ENCODE measurements at places on chromosomes 7 and 10.

DNA sequence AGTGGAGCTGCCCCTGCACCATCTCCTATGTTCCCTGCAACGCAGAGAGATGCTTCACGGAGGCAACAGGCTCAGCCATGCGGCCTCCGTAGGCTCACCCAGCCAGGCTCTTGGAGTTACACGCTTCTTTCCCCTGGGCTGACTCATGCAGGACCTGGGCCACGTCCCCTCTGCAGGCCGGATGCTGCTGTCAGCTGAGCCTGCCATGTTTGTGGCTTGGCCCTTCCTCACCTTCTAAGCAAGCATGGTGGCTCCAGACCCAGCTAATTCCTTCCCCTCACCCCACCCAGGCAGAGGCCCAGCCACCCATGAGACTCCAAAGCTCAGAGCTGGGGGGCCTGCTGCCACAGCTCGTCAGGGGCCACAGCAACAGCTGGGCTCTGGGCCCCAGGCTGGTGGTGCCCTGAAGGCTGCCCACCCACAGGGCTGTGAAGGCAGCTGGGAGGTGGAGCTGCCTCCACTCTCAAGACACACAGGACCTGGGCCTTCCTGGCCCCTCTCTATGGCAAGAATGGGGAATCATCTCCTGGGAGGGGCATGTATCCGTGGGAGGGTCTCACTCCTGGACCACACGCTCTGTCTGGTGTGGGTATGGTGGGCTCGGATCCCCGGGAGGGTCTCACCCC lies 219.6 kb downstream of the ELFN1 start:
- no peak for DNase-seq

- DNase-seq = no peak
These were observed 31.8 kb downstream of the TES start for GRCh38 chr7:116242178-116242577.

DNA sequence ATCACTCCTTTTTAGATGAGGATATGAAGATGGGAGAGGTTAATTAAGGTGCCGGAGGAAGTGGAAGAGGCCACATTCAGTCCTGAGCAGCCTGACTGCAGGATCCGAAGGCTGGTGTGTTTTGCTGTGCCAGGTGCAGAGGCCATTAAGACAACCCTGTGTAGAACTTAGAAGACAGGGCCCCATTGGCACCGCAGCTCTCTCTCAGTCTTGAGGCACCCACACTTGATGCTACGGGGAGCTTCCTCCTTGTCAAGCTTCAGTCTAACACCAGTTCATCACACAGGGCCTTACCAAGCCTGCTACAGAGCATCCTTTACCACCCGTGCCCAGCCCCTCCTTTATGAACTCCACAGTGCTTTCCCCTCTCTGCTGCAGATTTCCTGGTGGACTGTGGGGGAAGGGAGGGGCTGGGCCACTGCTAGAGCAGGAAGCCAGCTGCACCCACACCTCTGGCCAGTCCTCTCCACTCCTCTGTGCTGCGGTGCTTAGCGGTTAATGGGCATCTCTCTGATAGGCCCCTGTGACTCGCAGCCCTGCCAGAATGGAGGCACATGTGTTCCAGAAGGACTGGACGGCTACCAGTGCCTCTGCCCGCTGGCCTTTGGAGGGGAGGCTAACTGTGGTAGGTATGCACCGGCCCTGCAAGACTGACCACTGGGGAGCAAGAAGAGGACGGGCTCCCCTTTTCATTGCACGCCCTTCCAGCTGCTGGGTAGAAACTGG lies 45.5 kb downstream of the VWA2 start:
- peak; percentile 31 for DNase-seq

DNA sequence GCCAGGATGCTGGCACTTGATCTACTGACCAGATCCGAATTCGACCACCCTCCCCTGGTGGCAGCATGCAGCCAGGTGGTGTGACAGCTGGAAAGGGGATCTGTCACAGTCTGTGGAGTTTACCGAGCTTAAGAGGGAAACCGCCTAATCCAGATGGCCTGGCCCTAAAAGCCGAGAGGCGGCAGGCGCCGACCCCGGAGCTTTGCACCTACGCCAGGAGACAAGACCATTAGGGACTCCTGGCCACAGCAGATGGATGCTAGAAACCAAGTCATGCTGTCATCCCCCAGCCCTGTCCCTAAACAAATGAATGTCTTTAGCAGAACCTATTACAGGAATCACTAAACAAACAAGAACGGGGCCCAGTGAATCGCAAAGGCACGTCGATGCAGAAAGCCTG lies 27.7 kb downstream of the RCC1L start:
- DNase-seq = no peak

DNA sequence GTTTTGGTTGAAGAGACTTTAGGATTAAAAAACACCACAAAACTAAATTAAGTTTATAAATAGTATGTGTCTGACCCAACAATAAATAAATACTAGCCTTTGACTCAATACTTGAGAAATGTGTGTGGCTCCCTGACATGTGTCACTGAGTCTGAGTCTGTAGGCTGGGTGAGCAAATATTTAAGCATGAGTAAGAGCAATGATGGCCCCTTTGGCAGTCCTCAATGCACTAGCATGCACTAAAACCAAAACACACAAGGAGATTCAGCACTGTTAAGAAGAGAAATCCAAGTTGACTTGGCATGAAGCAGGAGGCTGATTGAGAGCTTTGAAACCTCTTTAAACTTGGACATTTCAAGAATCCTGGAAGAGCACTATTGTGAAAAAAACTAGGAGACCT lies 37.1 kb downstream of the CCDC71L start:
- DNase-seq = no peak

DNA sequence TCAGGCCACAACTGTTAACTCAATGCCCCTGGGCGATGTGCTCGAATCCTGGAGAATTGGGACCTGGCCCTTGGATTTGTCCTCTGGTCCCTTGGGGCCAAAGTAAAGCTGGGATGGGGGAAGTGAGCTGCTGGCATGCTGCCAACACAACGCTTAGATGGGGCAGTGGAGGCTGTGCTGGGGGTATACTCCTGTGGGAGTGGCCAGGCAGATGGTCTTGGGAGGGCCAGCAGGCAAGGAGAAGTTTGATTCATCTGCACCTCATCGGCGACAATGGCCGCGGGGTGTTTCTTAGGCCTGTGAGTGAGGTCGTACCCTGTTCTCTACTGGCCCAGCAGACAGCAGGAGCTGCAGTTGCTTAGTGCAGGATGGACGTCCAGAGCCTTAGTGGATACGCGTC lies 139.0 kb upstream of the MTPN start:
- no peak for DNase-seq

DNA sequence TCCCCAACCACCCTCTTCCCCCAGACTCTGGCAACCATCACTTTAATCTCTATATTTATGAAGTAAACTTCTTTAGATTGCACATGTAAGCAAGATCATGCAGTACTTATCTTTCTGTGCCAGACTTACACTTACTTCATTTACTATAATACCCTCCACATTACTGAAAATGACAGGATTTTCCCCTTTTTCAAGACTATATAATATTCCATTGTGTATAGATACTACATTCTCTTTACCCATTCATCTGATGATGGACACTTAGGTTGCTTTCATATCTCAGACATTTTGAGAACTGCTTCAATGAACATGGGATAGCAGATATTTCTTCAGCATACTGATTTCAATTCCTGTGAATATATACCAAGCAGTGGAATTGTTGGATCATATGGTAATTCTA lies 4.4 kb downstream of the DOCK4 start:
- no peak for DNase-seq

DNA sequence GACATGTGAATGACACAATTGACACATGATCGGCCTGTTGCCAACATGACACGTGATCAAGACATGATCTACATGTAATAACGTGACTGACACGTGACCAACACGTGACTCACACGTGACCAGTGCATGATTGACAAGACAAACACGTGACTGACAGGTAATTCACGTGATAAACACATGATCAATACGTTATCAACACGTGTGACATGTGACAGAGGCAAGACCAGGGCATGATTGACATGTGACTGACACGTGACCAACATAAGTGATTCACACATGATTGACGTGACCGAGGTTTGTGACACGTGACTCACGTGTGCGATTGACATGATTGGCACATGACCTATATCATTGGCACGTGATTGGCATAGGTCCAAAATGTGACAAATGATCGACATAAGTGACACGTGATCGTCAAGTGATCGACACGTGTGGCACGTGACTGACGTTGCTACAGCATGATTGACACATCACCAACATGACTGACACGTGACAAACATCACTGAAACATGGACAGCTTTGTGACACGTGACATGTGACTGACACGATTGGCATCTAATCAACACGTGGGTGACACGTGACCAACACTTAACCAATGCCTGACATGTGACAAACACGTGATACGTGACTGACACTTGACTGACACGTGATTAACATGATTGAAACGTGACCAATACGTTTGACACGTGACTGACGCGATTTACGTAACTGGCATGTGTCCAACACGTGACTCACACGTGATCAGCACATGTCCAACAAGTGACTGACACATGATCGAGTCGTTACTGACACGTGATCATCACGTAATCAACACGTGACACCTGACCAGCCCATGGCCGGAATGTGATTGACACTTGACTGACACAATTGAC lies 23.0 kb downstream of the CRPPA start:
- DNase-seq = no peak

DNA sequence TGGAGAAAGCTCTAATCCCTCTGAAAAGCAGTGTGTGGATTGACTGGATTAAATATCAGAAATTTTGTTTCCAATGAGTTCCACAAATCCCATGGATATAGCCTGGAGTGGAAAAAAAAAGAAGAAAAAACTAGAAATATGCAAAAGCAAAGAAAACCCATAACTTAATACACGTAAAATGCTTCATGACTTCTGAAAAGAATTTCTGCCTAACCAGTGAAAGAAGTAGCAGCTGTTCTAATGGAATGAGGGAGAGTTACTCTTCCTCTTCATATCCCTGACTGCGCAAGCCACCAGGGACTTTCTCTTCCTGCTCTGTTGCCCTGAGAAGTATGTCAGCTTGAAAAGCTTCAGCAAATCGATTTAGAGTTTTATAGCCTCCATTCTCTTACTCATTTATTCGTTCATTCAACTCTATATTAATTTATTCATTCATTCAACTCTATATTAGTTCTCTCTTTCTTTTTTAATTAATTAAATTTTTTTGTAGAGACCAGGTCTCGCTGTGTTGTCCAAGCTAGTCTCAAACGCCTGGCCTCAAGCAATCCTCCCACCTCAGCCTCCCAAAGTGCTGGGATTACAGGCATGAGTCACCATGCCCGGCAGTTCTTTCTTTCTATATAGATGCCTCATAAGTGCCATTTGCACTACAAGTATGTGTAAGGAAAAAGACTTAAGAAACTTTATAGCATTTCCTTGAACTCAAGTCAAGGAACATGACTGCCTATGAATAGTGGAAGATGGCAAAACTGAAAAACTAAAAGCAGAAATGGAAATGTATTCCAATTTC lies 447.3 kb upstream of the NRP1 start:
- no peak for DNase-seq

- no peak for DNase-seq
These were observed 252.8 kb downstream of the ZMYND11 start for GRCh38 chr10:387909-388660.

GRCh38 chr7:21448974-21449373 lies 21.1 kb downstream of the SP4 start:
- no peak for DNase-seq

- no peak for DNase-seq
These were observed 68.9 kb downstream of the C10orf143 start for GRCh38 chr10:130041451-130042371.

GRCh38 chr10:24313283-24313682 lies 104.3 kb downstream of the KIAA1217 start:
- no peak for DNase-seq

DNA sequence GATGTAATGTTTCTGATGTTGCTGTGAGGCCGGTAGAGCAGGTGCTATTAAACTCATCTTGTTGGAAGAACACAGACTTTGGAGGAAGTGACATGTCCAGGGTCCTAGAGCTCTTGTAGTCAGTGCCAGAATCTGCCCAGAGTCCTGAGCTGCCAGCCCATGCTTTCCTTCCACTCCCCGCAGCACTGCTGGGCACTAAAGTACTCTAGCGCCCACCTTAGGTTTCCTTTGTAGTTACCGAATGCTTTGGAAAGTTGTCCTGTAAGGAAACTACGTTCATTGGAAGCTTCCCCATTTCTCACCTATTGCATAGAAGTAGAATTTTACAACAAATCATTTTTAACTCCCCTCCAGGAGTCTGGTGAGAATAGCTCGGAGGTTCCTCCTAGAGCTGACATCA lies 11.0 kb downstream of the ZNF862 start:
- no peak for DNase-seq

DNA sequence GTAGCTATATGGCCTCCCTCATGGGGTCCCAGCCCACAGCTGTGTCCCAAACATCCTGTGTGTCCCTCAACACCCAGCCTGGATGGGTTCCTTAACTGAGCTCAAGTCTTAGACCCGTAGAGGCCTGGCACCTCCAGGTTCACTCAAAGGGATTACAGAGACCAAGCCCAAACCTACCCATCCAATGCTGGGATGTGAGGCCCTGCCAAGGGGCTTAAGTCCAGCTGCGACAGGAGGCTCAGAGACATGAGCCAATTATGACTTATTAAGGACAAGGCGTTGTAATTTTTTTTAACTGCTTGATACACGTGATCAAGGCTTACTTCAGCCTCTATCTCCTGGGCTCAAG lies 105.6 kb upstream of the RET start:
- DNase-seq = no peak

DNA sequence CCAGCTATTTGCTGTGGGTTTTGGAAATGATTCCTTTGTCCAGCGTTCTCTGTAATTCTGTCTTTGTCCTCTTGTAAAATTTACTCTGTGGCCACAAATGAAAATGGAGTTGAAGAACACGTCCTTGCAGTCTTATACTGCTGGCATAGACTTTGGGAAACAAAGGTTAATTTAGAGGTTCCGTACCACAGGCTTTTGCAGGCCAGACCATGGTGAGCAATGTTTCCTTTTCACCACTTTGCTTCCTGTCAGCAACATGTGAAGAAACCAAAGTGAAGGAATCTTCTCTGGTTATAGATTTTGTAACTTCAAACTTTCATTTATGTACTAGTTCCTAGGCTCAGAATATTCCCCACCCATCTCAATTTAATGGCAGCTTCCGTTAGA lies 488.5 kb downstream of the MDFIC start:
- DNase-seq = no peak

DNA sequence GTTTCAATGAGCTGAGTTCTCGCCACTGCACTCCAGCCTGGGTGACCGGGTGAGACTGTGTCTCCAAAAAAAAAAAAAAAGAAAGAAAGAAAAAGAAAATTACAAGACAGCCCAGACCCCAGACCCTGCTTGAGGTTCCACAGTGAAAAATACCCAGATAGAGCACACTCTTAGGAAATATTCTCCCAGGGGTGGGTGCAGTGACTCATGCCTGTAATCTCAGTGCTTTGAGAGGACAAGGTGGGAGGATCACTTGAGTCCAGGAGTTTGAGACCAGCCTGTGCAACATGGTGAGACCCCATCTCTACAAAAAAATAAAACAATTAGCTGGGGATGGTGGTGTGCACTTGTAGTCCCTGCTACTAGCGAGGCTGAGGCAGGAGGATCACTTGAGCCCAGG lies 41.1 kb upstream of the GTF2IRD1 start:
- no peak for DNase-seq

- DNase-seq = no peak
These were observed 13.3 kb downstream of the DHTKD1 start for GRCh38 chr10:12081879-12082557.

- peak; percentile 70 for DNase-seq
These were observed 82.7 kb downstream of the PAX2 start for GRCh38 chr10:100827819-100828737.
